ENCODE measurements at places on chromosomes 2 and 18. TPM values are rescaled to one million over a fixed set of nuclear protein-coding genes. Genes with fewer than 3 reads are reported as not detected.

DNA sequence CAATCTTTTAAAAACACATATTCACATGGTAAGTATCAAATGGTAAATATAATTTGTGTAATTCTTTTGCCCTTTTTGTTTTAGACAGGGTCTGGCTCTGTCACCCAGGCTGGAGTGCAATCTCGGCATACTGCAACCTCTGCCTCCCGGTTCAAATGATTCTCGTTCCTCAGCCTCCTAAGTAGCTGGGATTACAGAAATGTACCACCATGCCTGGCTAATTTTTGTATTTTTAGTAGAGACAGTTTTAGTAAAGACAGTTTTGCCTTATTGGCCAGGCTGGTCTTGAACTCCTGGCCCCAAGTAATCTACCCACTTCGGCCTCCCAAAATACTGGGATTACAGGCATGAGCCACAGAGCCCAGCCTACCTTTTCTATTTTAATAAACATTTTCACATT, 182.2 kb downstream of the MYCN start:
- no peaks in the 10 kb centered on the region for H3K27me3 ChIP-seq
- peaks cover 16% of the 10 kb centered on the region for H3K4me1 ChIP-seq
- H3K36me3 ChIP-seq = no peaks in the 10 kb centered on the region
- H3K27ac ChIP-seq = no peak overlapping the region
- no peak for DNase-seq
- H3K4me3 ChIP-seq = no peak overlapping the region

DNA sequence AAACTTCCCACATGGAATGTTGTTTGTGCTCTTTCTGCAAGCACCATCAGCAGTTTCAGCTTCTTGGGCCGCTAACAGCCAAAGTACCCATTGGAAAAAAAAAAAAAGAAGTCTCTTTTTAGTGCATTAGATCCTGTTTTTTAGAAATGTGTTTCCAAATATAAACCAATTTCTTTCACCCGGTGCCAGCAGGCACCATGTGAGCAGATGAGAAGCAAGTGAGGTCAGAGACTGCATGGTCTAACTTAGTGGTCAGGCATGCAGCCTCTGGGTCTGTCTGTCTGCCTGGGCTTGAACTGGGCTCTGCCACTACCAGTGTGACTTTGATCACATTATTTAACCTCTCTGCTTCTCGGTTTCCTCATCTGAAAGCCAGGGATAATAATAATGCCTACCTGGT, 75.2 kb upstream of the NRP2 start:
- H3K4me1 ChIP-seq = no peaks in the 10 kb centered on the region
- no peaks in the 10 kb centered on the region for H3K27me3 ChIP-seq
- H3K27ac ChIP-seq = no peak overlapping the region

GRCh38 chr2:203744091-203744490, 37.7 kb downstream of the CD28 start:
- DNase-seq = no peak
- no peaks in the 10 kb centered on the region for H3K36me3 ChIP-seq
- no peaks in the 10 kb centered on the region for H3K27me3 ChIP-seq
- no peak overlapping the region for H3K4me3 ChIP-seq
- H3K4me1 ChIP-seq = peaks cover 21% of the 10 kb centered on the region

DNA sequence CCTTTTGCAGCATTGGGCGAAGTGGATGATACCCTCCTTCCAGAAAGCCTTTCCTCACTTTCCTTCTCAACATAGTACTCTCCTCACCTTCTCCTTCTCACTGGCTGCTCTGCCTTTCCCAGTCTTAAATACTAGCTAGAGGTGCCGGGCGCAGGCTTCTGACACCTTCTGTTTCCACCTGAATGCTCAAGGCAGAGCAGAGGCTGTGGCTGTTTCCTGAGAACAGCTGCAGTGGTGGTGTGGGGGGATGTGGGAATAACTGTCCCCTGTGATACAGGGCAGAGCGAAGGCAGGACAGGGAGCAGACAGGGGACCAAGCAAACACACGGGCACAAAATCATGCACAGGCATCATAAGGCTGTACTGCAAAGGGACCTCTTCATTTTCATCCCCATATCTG, 303.1 kb downstream of the SS18 start:
- DNase-seq = no peak
- H3K36me3 ChIP-seq = no peaks in the 10 kb centered on the region
- no peaks in the 10 kb centered on the region for H3K4me1 ChIP-seq

DNA sequence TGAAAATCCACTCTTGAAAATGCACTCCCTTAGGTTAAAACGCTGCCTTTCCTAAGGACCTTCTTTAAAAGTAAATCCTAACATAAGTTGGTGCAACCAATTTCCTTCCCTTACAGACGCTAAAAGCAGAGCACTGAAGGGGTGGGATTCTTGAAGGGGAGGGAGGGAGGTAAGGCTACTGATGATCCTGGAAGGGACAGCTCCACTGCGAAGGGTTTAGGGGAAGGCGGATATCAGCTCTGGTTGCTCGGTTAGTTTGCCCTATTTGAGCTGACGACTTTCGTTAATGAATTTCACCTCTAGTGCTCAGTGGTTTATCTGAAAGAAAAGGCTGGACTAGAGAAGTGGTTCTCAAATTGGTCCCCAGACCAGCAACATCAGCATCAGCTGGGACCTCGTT, 49.7 kb upstream of the SIGLEC15 start:
- H3K36me3 ChIP-seq = no peaks in the 10 kb centered on the region
- no peaks in the 10 kb centered on the region for H3K4me1 ChIP-seq
- H3K4me3 ChIP-seq = no peak overlapping the region
- no peak overlapping the region for H3K27ac ChIP-seq
- no peaks in the 10 kb centered on the region for H3K27me3 ChIP-seq

GRCh38 chr2:163771596-163771995, 35.8 kb upstream of the FIGN start:
- H3K4me1 ChIP-seq = 0 out of 2 replicates have a peak, but pooled peaks cover 4% of the 10 kb centered on the region
- no peak overlapping the region for H3K27ac ChIP-seq
- no peaks in the 10 kb centered on the region for H3K36me3 ChIP-seq
- H3K27me3 ChIP-seq = no peaks in the 10 kb centered on the region

The DSG4 gene
- total RNA-seq = not detected

The RAB31 gene
- total RNA-seq = 9.5 TPM

The SPHKAP gene
- not detected for total RNA-seq

The CNPPD1 gene
- total RNA-seq = 59.3 TPM

The LRRC30 gene
- total RNA-seq = not detected

The UGT1A9 gene
- 0.20 TPM for total RNA-seq
